ENCODE measurements at places on chromosomes 3 and 15. TPM values are rescaled to one million over a fixed set of nuclear protein-coding genes. Genes with fewer than 3 reads are reported as not detected.

Gene RTP1
- total RNA-seq: not detected

Gene MUSTN1
- total RNA-seq: not detected

Gene ZNF445
- total RNA-seq: 6.1 TPM

Gene ADGRG7
- not detected for total RNA-seq

Gene ERICH6
- total RNA-seq: 0.14 TPM

Gene SLC30A4
- total RNA-seq: 11.6 TPM
